ENCODE measurements at places on chromosomes 4 and X. TPM values are rescaled to one million over a fixed set of nuclear protein-coding genes. Genes with fewer than 3 reads are reported as not detected.

HTRA3 gene
- not detected for total RNA-seq

- DNase-seq, result peak; percentile 37
These were observed 46.2 kb downstream of the SMARCA5 start for GRCh38 chr4:143559757-143560147.

ZAR1 gene
- total RNA-seq, result not detected

DNA sequence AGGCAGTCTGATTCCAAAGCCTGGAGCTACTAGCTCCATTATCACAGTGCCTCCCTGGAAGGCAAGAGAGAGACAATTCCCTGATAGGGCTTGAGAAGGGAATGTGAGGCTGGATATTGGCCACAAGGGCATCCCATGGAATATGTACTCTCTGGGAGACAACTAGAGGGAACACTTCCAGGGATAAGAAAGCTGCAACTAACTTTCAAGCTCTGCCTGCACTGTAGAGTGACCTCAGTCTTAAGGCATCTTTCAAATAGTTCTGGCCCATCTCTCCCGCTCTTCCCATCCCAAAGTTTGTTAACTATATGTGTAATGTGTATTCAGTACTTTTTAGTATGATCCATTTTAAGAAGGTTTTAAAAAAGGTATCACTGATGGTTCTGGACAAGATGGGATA lies 13.1 kb upstream of the RNF212 start:
- no peak for DNase-seq

CACNA1F gene
- total RNA-seq, result 0.61 TPM

Measured in CD8-positive, alpha-beta memory T cell (primary cell).